ENCODE measurements at places on chromosomes 2 and 18. TPM values are rescaled to one million over a fixed set of nuclear protein-coding genes. Genes with fewer than 3 reads are reported as not detected.

DNA sequence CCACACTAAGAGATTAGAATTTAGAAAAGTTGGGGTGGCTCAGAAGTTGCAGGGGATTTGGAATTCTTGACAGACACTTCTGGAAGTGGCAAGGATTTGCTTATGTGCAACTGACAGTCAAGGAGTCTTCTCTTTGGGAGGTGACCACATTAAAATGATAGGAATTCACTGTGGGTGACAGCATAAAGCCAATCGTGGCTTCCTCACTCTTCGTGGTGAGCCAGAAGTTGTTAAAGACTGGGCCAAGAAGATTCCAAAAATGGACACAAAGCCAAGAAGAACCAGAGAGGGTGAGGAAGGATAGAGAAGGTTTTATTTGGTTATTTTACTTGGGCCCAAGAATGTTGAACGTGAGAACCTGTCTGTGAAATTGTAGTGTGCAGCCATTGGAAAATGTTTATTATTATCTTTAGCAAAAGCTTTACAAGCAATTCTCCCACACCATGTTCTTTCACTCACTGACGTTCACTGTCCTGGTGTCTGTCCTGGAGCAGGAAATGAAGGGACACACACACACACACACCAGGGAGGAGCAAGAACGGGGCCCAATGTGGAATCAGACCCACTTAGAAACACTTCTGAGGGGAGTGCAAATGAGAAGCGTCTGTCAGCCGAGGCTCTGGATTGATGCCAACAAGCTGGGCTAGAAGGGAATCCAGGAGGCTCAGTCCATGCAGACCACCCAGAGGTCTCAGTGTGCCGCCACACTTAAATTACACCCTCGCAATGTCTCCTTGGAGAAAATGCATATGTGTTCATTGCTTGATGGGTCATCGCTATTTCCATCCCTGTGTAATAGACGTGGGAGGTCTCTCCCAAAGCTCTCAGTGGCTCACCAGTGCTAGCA, 37.2 kb downstream of the STEAP3 start:
- DNase-seq, result no peak

DNA sequence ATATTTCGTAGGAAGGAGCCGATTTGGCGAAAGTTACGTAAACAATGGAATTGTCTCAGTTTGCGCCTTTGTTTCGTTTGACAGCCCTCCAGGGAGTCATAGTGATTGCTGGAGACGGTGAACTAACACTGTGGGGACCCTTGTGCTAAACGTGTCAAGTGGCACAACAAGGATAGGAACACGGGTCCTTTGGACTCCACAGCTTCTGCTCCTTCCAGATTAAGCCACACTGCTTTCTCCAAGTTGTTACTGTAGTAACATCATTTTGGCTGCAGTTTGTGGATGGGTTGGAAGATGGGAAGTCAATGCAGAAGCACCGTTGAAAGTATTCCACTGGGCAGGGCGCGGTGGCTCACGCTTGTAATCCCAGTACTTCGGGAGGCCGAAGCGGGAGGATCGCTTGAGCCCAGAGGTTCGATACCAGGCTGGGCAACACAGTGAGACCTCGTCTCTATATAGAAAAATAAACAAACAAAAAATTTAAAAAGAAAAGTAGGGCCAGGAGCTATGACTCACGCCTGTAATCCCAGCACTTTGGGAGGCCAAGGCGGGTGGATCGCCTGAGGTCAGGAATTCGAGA, 636 bp upstream of the IMMT start:
- no peak for DNase-seq

GRCh38 chr18:32920796-32921787, 148.3 kb upstream of the KLHL14 start:
- no peak for DNase-seq

DNA sequence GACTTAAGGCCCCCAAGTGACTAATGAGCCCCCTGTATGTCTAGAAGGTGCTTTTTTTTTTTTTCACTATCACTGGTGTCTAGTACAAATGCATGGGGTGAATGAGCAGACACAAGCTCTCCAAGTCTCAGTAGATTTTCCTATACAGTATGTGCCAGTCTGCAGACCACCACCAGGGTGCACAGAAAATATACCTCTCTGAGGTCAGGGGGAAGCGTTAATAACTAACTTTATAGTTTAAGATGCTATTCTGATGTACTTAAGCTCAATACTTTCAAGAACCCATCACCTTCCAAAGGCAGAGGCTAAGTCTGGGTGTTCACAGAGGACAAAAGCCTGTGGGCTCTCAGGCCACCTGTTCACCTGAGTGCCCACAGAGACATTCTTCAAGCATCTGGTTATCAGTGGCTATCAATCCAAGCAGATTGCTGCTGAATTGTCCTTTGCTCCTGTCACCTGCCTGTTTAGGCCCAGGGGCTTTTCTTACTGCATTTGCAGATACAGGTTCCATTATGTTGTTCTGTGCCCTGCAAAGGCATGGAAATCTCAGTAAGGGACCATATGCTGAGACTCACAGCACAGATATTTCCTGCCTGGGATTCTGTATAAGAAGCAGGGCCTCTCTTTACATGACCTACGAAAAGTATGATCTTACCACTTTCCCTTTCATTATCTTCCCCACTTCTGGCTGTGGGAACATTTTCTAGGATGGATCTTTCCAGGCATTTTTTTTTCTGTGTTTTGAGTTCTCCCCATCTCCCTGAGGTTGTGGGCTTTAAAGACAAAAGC, 534.6 kb downstream of the TNS1 start:
- no peak for DNase-seq

GRCh38 chr2:143264851-143265250, 135.6 kb downstream of the ARHGAP15 start:
- DNase-seq, result no peak

- DNase-seq, result no peak
Observed at GRCh38 chr2:235492850-235493344, 946 bp upstream of the AGAP1 start.

DNA sequence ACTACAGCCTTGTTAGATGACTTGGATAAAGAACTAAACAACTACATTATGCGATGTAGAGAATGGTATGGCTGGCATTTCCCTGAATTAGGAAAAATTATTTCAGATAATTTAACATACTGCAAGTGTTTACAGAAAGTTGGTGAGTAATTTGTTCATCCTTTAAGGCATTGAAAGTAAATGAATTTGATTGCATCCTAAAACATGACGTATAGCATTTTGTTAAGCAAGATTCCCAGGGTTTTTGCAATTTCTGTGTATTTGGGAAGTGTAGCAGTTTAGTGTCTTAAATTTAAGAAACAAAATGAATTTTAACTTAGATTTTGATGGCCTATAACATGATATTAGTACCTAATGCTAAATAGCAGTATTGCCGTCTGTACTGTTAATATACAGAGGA, 24.8 kb downstream of the NOP58 start:
- no peak for DNase-seq

- DNase-seq, result no peak
Observed at GRCh38 chr2:65350651-65351056, 81.7 kb downstream of the SPRED2 start.

- DNase-seq, result no peak
Observed at GRCh38 chr2:45264227-45265225, 255.3 kb upstream of the SIX2 start.

DNA sequence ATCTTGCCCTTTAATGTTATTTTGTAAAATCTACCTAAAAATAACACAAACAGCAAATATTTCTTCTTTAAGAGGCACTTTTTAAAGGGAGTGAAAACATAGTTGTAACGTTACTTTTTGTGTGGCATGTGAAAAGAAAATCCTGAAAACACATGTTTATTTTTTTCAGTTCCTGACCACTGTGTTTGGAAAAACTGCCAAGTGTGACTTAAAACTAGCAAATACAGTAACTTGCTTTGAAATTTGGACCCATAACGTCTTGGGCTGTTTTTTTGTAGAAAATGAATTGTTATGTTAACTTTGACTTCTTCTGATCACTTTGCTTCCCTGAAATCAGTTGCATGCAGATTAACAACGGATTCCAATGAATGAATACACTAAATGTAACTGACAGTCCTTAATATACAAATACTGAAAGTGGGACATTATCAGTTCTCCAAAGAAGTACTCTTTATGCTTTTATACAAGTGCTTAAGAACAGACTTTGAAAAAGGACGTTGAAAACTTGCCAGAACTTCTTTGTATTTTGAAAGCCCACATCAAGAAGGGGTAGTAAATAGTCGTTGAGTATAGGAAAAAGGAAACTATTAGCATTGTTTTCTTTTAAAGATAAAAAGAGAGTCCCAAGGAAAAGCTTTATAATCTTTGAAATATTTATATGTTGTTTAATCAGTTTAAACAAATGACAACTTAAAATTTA, 96.1 kb upstream of the ZEB2 start:
- no peak for DNase-seq

DNA sequence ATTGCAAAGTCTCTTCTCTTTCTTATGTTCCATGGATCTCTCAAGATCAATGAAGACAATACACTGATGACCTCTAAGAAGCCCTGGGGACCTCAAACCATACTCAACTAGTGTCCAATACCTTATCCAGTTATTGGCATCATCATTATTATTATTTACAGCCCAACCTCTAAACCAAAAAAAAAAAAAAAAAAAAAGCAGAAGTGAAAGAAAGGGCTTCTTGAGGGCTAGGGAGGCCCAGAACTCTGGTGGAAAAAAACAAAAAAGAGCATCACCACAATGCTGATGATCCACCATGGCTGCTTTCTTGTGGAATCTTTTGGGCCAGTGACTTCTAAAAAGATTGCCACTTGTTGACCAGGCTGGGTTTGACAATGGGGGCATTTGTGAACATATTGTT, 324.9 kb downstream of the LPIN1 start:
- no peak for DNase-seq

DNA sequence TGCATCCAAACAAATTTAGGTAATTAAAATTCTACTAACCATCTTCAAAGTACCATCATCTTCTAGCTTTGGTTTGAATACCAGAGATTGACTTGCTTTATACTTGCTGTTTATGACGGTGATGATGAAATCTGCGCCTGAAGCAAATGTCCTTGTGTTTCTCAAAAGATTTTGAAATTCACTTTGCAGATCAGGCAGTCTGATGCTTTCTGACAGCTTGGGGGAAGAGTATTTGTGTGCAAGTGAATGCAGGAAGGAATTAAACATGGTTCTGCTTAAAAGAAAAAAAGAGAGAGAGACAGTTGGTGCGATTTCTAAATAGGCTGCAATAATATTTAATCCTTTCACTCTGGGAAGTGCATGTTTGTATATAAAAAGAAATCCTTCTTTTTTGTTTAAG, 29.6 kb downstream of the CSRNP3 start:
- DNase-seq, result no peak

DNA sequence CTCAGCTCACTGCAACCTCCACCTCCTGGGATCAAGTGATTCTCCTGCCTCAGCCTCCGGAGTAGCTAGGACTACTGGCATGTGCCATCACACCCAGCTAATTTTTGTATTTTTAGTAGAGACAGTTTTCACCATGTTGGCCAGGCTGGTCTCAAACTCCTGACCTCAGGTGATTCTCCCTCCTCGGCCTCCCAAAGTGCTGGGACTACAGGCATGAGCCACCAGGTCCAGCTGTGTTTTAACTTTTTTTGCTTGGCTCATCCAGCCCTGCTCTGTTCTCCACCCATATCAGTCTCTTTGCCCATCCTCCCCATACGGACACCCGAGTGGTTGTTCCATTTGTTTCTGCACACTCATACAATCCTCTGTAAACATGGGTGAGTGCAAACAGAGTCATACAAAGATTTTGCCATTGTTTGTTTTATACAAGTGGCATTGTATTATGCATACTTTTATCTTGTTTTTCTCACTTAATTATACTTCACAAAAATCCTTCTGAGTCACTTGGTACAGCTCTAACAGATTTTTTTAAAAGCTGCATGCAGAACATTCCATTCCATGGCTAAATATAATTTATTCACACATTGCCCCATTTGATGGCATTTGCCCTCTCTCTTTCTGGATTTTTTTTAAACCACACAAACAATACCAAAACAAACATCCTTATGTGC, 5.3 kb downstream of the APOB start:
- DNase-seq, result no peak

DNA sequence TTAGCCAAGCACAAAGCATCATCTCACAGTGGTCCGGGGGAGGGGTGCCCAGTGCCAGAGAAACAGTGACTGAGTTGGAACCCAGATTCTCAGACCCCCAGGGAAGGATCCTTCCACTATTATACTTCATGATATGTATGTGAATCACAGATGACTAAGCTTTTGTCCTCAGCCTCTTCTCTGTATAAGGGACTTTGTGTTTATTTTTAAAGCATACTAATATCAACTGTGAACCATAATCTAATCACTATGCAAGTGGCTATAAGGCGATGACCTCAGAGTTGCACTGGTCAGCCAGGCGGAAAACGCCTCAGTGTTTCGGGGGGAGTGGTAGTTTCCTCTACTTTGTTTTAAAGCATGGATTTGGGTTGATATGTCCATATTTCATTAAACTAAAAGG, 160.4 kb upstream of the TMEM200C start:
- DNase-seq, result no peak

- no peak for DNase-seq
Observed at GRCh38 chr2:170425281-170425751, 247.4 kb downstream of the MYO3B start.

GRCh38 chr2:179768765-179769164, 92.6 kb downstream of the ZNF385B start:
- no peak for DNase-seq

DNA sequence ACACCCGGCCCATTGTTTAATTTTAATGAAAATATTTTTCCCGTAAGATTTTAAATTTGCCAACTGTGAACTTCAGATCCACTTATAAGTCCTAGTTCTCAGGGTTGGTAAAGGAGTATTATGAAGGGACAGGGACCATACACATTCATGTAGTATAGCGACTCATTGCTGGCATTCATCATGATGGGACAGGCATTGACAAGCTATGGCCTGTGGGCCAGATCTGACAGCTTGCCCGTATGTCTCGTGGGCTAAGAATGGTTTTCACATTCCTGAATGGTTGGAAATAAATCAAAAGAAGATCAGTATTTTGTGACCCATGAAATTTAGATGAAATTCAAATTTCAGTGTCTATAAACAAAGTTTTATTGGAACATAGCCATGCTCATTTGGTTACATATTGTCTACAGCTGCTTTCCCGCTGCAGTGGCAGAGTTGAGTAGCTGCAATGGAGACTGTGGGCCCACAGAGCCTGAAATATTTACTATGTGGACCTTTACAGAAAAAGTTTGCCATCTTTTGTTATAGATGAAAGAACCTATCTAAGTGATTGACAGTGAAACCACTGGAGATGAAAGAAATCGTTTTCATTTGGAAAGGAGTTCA, 4.1 kb downstream of the RAPGEF4 start:
- no peak for DNase-seq

- DNase-seq, result no peak
Observed at GRCh38 chr2:127453392-127454171, 35.4 kb downstream of the PROC start.

GRCh38 chr2:161556440-161556839, 67.8 kb upstream of the SLC4A10 start:
- DNase-seq, result no peak

The CEP68 gene
- total RNA-seq, result 16.0 TPM

The CNGA3 gene
- total RNA-seq, result 0.17 TPM

The GPR75 gene
- total RNA-seq, result 2.5 TPM

The CACNB4 gene
- 15.3 TPM for total RNA-seq

The SLC4A5 gene
- total RNA-seq, result 3.2 TPM

The NYAP2 gene
- 0.93 TPM for total RNA-seq

The RGPD4 gene
- 0.23 TPM for total RNA-seq

The DTNA gene
- 21.8 TPM for total RNA-seq

Measured in upper lobe of right lung (tissue), 1 donor.